ENCODE measurements at places on chromosomes 1 and 21.

DNA sequence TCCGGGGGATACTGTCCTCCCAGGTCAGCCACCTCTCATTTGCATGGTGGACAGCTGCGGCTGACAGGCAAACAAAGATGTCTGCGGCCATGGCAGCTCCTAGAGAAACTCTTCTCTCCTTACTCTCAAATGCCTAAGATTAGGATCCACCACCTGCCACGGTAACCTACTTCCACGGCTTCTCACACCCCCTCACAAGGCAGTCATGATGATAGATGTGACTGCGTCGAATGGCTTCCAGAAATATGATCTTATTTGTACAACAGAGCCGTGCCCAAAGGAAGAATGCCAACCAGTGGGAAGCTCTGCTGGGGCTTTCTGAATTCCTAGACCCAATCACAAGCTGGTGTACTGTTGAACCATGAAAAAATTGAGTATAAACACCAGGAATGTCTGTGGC, 73.4 kb downstream of the BACE2 start:
- no peak for DNase-seq

DNA sequence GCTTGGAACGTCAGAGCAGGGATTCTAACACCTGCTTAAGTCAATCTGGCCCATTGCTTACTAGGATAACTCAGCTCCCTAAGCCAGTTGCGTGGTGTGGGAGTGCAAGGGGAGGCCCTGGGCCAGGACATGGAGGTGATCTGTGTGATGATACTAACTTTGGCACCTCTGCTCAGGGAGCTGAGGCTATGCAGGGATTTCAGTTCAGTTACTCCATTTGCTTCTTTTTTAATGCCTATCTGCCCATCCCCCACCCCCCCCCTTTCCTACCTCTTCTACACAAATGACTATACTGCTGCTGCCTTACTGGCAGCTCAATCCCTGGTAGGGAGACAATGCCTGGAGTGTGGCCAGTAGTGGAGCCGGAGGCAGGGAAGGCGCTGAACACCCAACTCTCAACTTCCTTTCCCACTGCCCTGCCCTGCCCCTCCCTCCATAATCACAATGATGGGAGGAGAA, 19.5 kb downstream of the INKA2 start:
- no peak for DNase-seq

- peak; percentile 97 for DNase-seq
Observed at GRCh38 chr1:42958488-42959319, at the start of gene SLC2A1. Gene SLC2A1, minus strand, starts transcription at chr1:42958868. Its CDS starts 217 bp downstream, at chr1:42958651.

DNA sequence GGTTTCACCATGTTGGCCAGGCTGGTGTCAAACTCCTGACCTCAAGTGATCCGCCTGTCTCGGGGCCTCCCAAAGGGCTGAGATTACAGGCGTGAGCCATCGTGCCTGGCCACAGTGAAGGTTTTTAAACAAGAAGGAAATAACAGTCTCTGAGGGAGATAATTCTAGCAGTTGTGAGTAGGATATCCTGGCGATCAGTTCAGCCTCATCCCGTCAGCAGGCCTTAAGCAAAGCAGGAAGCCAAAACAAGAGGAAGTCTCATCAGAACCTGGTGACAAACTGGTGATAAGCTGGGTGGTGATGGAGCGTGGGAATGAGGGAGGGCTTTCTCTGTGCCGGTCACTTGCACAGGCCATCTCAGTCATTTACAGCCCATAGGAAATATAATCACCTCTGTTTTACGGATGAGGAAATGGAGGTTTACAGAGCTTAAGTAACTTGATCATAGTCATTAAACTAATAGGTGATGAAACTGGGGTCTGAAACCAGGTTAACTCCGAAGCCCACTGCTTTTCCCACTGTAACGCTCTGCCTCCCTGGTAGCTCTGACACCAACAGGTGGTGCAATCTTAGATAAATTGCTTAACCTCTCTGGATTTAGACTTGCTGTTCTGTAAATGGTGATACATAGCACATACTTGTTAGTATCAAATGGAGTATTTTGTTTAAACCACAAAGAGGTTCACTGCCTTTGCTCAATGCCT, 40.8 kb upstream of the A3GALT2 start:
- no peak for DNase-seq

DNA sequence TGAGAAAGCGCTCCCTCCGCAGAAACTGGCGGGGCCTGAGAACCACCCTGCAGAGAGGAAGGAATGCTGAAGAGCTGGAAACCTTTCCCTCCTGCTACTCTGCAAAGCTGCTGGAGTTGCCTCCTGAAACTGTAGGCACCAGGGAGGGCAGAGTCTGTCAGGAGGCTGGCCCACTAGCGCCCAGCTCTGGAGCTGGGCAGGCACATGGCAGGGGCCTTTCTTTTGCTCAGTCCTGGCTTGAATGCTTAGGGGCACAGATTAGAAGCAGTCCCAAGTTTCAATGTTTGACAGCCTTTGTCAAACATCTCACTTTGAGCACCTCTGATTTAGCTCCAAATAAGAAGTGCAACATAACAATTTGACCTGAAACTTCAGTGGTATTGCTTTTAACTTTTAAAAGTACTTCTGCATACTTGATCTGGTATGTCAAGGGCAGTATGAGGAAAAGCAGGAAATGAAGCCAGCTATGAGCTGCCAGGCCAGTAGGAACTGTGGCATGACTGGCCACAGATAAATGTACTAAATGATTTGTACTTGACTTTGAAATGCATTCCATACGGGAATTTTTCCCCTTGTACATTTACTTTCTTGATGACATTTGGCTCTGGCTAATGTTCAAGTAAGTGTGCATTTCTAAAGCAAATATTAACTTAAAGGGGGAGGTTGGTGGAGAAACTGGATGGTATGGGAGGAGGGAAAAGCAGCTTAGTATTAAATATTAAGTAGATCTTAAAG, 7.2 kb downstream of the C1orf116 start:
- no peak for DNase-seq

DNA sequence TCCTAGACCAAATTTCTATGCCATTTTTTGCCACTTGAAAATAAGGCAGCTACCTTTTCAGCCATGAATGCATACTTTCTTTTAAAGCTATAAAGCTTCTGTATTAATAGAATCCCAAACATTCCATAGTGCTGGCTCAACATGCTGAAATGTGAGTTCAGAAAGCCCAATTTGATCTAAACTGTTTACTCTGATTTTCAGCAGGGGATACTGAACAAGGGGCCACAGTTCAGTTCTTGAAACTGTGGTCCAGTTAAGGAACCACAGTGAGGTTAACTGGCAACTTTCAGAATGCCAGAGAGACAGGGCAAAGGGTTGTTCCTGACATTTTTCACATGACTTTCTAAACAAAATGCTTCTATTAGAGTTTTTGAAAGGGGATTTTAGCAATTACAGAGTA, 85.7 kb upstream of the COL11A1 start:
- no peak for DNase-seq

DNA sequence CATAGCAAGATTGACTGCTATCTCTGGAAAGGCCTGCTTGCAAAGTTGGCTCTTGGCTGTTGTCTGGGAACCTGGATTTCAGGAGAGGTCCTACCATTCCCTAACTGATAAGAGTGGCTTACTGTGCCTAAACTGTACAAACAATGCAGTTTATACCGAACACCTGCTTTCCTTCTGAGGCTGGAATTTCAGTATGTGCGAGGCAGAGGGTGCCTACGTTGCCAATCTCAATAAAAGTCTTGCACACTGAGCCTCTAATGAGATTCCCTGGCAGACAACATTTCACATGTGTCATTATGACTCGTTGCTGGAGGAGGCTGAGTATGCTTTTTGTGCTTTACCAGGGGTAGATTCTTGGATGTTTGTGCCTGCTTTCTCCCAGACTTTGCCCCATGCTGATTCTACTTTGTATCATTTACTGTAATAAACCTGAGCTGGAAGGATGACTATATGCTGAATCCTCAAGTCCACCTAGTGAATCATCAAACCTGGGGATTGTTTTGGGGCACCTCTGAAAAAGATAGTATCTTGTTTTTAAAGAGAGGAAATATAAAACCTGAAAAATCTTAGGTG, 58.9 kb upstream of the GNG4 start:
- DNase-seq, result no peak

DNA sequence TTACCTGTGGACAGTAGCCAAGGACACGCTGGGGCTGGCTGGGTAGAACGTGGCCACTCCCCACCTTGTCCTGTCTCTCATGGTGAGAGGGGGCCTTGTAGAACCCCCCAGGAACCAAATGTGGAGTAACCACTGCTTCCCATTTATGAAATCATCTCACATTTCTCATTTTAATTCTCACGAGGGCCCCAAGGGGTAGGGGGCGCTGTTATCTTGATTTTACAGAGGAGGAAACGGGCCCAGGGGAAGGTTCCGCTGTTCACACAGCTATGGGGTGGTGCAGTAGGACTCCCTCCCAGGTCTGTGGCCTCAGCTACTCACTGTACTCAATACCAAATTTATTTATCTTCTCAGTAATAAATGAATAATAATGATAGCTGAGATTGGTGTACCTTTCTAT, 5.5 kb downstream of the SMPDL3B start:
- peak; percentile 76 for DNase-seq

DNA sequence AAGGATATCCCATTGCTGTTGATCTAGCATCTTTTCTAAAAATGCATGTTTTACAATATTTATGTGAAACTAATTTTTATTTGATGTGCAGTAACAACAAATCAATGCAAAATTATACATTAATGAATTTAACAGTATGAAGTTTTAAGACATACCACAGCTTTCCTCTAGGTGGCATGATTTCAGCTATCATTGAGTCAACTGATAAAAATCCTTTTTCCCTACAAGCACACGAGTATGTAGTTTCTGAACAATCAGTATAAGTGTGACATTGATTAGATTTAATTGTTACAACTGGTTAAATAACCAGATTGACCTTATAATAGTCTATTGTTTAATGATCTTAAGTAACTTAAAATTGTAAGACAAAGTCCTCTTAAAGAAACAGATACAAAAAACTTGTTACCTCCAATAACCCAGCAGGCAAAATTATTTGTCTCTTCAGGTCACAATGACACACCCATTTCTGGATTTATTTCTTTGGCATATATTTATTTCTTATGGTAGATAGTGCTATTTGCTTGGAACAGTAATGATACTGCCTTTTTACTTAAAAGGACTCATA, 5.8 kb upstream of the TGFB2 start:
- DNase-seq, result no peak

- no peak for DNase-seq
Observed at GRCh38 chr1:219350172-219350931, 176.7 kb downstream of the LYPLAL1 start.

DNA sequence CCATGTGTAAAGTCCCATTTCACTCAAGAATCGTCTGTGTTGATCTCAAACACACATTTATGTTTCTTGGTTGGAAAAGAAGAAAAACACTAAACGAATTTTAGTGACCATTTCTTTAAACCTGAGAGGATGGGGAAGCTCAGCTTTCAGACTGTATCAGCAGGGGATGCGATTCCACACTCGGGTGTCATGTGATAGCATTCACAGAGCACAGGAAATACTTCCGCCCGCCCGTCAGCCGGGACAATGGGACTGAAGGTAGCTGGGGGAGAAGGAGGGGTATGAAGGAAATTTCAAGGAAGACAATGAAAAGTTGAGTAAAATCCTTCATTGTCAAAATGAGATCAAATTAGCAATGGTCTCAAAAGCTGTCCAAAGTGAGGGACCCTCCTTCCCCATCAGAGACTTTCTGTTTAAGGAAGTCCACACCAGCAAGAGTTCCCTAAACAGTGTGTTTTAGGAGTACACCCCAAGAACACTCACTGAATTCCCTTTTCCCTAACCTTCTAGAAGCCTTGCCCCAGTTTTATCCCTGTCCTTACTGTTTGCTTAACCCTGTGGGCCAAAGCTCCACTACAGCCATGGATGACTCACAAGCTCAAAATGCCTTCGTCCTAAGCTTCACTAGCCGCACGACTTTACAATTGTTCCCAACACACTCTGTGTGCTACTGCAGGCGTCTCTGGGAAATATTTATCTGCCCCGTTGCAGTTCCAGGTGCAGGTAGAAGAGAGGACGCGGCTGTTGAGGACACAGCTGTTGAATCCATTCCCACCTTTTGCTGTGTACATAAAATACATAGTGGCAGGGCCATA, 51.4 kb upstream of the SIM2 start:
- DNase-seq, result no peak

DNA sequence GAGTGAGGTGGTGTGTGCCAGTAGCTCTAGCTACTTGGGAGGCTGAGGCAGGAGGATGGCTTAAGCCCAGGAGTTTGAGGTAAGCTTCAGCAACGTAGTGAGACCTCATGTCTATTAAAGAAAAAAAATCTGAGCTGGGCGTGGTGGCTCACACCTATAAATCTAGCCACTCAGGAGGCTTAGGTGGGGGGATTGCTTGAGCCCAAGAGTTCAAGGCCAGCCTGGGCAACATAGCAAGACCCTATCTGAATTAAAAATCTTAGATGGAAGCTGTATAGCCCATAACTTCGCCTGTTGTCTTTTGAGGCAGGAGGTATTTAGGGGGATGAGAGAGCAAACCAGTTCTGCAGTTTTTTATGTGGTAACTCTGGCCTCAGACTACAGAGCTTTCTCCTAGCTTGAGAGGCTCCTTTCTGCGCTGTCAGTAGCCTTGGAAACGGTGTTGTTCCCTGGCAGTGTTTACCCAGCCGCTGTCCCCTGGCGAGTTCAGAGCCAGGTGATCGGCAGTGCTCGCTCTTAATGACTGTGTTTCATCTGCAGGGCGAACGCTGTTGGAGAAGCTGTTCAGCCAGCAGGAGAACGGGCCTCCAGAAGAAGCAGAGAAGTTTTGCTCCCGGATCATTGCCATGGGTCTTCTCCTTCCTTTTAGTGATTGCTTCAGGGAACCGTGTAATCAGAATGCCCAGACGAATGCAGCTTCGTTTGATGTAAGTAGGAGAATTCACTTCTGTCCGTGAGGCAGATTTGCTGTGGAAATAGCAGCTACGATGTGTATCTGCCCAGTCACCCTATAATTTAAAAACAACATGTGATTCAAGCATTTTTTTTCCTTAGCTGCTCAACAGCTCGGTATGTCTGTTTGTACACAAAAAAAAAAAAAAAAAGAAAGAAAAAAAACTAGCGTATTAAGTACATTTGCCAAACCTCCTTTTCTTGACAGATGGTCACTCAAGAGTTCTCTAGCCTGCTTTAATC, 31.2 kb downstream of the FMN2 start:
- no peak for DNase-seq
